ENCODE measurements at places on chromosomes 2 and 18. TPM values are rescaled to one million over a fixed set of nuclear protein-coding genes. Genes with fewer than 3 reads are reported as not detected.

COL4A4 gene
- total RNA-seq, result under 0.01 TPM

TGFBRAP1 gene
- total RNA-seq, result 32.7 TPM

TRABD2A gene
- total RNA-seq, result 0.99 TPM

SNX17 gene
- 97.9 TPM for total RNA-seq

CROCC2 gene
- not detected for total RNA-seq

CYP1B1 gene
- not detected for total RNA-seq

L3MBTL4 gene
- total RNA-seq, result 2.8 TPM

DNAJC10 gene
- total RNA-seq, result 63.3 TPM

ATP6V1B1 gene
- not detected for total RNA-seq

TMEM37 gene
- total RNA-seq, result 0.20 TPM

WNT10A gene
- not detected for total RNA-seq

SPATA3 gene
- not detected for total RNA-seq

AOX1 gene
- total RNA-seq, result 6.1 TPM

UGT1A5 gene
- total RNA-seq, result not detected

RAB6C gene
- under 0.01 TPM for total RNA-seq

RHOB gene
- 293 TPM for total RNA-seq

SPDYA gene
- total RNA-seq, result 0.20 TPM

SLC5A6 gene
- total RNA-seq, result 26.0 TPM

ACKR3 gene
- total RNA-seq, result 17.9 TPM

TMEM200C gene
- total RNA-seq, result not detected

GREB1L gene
- 2.0 TPM for total RNA-seq

IRS1 gene
- total RNA-seq, result under 0.01 TPM

KRTCAP3 gene
- not detected for total RNA-seq

CHRNG gene
- not detected for total RNA-seq

SERPINB4 gene
- total RNA-seq, result not detected
